ENCODE measurements at places on chromosomes 3 and 15.

DNA sequence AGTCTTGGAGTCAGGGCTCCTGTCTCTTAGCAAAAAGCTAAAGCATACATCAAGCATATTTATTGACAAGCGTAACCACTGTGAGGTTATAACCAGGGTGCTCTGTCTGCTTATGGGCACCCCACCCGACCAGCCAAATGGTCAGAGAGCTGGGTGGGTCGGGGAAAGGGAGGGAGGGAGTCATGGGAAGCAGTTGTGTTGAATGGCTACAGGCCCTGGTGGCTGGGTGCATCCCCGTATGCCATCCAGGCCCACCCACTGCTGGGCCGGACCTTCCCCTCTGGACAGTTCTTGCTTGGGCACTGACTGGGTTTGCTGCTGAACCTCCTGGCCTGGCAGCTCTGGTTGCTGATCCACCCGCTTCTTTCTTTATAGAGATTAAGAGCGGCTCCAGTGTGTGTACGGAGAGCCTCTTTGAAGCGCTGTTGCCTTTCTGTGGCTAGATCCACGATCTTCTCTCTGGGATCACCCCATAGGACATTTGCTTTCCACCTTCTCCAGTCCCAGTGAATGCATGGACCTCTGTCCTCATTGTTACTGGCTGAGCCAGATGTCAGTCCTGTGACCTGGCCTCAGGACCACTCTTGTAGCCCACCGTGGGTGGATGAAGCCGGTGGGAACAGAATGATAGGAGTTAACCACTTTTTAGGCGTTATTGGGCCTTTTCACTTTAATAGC lies 59.6 kb downstream of the SMAD3 start:
- no peak for DNase-seq

DNA sequence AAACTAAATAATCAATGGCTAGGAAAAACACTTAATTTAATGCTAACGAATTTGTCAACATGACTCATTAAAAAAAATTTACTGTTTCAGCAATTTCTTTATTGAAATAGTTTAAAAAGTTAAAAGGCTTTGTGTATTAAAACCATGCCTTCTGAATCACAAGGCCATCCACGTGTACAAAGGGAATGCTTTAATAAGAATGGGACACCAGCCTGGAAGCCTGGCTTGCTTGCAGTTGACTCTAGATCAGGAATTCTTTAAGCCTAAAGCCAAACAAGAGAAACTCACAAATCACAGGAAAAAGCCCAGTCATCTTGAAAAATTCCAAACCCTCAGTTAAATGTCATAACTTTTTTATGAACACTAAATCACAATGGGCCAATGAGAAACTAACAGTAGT lies 137.6 kb downstream of the PEAK1 start:
- no peak for DNase-seq

GRCh38 chr3:55615694-55616295 lies 128.7 kb upstream of the WNT5A start:
- no peak for DNase-seq

- no peak for DNase-seq
Measured at GRCh38 chr3:55873523-55874254, 386.6 kb upstream of the WNT5A start.

GRCh38 chr3:81500039-81500438 lies 261.4 kb downstream of the GBE1 start:
- no peak for DNase-seq

- no peak for DNase-seq
Measured at GRCh38 chr15:91264651-91265351, 164.7 kb downstream of the SV2B start.

DNA sequence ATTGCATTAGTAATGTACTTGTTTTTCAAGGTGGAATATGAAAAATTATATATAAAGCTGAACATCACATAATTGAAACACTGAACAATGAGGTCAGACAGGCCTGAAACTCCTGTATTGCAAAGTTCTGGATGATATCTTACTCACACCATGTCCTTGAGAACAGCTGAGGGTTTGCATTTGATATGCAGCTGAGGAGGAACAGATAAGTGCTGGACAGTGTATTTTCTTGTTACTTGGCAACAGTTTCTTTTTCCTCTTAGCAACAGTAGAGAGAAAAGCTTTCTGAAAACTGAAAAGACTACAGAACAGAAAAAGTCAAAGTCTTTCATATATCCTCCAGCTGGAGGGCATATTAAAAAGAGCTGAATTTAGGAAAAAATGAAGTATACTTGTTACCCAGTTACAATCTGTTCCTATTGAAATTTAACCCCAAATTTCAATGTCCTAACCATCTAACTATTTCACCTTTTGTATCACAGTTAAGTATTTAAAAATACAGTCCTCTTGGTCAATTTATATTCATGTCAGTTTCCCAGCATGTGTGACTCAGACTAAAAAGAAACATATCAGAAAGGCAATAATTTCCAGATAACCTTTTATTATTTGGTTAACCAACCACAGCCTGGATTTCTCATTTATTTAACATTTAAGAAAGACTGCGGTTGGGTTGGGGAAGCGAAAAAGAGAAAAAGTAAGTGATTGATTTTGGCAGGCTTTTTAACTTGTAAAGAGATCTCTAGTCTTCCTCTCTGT lies 733.0 kb upstream of the DPPA4 start:
- DNase-seq, result no peak

GRCh38 chr3:115217678-115218451 lies 70.8 kb upstream of the ZBTB20 start:
- DNase-seq, result no peak

- no peak for DNase-seq
Measured at GRCh38 chr15:74316141-74316540, 51.3 kb downstream of the CYP11A1 start.

DNA sequence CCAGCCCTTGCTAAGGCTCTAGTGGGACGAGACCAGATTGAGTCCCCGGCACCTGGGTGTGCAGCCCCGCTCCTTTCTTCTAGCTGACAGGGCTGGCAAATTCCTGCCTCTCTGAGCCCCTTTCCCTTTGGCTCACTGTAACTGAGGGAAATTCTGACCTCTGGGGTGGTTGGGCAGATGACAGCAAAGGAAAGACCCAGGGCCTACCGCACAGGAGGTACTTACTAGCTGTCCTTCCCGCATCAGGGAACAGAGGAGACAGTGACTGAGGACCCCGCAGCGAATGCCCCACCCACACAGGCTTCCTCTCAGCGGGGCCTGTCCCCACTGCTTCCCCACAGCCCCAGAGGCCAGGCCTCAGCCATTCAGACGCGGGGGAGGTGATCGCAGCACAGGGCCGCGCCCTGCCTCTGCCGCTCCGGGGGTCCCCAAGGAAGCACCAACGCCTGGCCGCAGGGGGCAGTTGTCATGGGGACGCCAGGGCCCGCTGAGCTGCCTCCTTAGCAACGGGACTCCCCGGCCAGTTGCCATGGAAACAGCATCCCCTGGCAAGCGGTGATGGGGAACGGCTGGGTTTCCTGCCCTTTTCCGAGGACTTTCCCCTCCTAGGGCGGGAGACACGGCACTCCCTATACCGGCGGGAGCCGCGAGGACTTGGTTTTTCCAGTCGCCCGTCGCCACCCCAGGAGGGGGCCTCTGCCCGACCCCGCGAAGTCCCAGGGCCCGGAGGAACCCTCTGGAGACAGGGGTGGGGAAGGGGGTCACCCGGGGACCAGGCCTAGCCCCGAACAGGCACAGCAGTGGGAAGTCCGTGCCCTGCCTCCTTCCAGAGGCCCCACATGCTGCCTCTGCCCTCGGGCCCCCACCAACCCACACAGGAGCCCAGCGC lies 50.1 kb downstream of the HCN4 start:
- DNase-seq, result no peak

DNA sequence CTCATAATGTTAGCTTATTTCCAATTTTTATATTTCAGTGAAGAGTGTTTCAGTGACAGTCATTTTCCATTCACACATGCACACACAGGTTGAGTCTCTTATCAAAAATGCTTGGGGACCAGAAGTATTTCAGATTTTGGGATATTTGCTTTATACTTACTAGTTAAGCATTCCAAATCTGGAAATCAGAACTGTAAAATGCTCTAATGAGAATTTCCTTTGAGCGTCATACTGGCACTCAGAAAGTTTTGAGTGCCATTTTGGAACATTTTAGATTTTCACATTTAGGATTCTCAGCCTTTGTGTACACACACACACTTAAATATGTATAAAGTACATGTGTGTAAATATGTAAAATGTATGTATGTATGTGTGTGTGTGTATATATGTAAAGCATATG lies 71.0 kb downstream of the CHD2 start:
- no peak for DNase-seq

DNA sequence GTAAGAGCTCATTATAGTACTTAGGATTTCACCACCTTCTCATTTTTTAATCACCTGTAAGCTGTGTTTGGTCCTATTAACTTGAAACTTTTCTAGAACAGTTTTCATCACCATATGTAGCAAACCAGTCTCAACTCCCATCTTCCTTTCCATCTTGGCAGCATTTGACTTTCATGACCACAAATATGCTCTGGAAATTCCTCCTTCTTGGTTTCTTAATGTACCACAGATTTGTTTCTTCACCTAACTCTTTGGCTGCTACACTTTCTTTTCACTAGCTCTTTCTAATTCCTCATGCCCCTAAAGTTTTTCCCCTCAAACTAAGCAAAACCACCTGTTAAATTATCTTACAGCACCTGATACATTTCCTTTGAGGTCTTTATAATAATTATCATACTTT lies 13.2 kb upstream of the NMB start:
- no peak for DNase-seq

DNA sequence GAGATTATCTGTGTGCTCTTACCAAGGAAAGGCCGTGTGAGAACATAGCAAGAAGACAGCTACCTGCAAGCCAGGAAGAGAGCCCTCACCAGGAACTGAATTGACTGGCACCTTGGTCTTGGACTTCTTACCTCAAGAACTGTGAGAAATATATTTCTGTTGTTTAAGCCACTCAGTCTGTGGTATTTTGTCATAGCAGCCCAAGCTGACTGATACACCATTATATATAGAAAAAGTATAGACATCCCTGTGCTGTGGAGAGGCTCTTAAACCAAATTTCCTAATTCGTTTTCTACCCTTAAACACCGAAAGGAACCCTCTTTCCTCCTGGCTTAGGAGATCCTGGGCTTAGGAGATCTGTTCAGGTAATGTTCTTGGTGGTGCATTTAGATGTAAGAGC lies 44.8 kb downstream of the CGNL1 start:
- DNase-seq, result no peak

GRCh38 chr3:81823882-81824395 lies 62.5 kb upstream of the GBE1 start:
- DNase-seq, result no peak

- DNase-seq, result no peak
Measured at GRCh38 chr3:13282986-13283876, 136.9 kb downstream of the NUP210 start.

DNA sequence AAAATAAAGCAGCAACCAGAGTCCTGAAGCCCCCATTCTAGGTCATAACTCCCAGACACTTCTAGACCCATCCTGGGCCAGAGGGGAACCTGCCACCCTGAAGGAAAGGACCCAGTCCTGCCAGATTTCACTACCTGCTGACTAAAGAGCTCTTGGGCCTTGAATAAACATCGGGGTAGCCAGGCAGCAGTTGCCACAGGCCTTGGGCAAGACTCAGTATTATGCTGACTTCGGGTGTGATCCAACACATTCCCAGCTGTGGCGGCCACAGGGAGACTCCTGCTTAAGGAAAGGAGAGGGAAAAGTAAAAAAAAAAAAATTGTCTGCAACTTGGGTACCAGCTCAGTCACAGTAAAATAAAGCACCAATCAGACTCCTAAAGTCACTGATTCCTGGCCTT lies 23.8 kb downstream of the NEDD4 start:
- DNase-seq, result no peak

GRCh38 chr15:86382341-86382740 lies 302.7 kb downstream of the AGBL1 start:
- no peak for DNase-seq

GRCh38 chr3:59101231-59101736 lies 51.5 kb upstream of the CFAP20DC start:
- no peak for DNase-seq

DNA sequence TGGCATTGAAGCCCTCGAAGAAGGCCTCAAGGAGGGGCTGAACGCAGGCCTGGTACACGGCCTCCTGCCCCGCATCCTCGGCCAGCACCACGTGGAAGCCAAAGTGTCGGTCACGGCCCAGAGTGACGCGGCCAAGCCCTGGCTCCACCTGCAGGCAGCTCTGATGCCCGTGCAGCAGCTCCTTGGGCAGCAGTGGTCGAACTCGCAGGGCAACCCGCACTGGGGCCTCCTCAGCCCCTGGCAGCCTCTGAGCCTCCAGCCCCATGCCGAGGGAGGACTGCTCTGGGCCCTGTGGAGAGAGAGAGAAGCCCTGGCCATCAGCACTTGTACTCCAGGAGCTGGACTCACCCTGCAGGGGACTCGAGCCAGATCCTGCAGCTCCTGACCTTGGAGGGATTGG lies 2.6 kb downstream of the KIF7 start:
- DNase-seq, result no peak

DNA sequence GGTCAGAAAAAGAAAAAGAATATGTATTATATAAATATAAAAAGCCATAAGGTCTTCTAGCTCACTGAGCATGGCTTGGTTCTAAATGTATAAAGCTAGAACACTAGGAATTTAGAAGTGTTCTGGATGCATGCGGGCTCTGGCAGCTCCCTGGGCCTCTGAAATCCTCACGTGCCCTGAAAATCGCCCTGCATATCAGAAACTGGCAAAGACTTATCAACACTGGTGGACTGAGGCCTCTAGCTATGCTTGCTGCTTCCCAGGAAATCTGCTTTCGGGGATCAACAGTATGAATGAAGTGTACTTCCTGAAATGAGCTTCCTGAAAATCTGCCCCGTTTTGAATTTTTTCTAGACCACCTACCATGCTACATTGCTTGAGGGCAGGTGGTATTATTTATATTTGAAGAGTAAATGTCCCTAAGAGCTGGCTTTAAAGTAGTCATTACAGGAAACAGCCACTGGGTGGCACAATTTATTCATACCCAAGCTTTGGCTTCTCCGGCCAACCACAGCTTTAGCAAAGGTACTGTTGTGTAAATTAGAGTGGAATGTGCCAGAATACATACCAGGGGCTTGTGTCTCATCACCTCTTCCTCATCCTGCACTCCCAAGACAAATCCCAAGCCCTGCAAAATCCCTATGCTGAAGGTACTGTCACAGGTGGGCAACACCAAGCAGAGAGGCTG lies 17.7 kb downstream of the CRTAP start:
- DNase-seq, result no peak

DNA sequence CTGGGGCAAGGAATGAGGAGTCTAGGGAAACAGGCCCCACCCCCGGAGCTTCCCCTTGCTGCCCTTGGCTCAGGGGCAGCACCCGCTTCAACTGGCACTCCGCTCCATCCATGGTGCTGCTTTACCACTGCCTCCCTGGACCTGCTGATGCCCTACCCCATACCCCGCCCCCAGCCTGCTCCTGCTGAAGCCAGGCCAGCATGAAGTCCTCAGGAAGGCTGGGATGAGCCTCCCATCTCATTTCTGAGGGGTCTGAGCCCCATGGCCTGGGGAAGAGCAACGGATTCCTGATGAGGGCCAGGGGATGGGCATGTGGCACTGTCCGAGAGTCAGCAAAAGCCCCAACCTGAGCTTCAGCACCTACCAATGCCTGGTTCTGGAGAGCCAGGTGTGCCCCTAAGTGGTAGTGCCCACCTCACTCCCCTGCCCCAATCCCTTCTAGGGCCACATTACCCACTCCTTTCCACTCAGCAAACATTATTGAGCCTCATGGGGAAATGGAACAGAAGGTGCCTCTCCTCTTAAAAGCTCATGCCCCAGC lies 21.0 kb downstream of the SEC61A1 start:
- no peak for DNase-seq

GRCh38 chr3:12384451-12385233 lies 95.8 kb downstream of the PPARG start:
- no peak for DNase-seq

Data from cortex of kidney (tissue), 1 donor.